ENCODE measurements at places on chromosomes 2 and 18. TPM values are rescaled to one million over a fixed set of nuclear protein-coding genes. Genes with fewer than 3 reads are reported as not detected.

GRCh38 chr2:162731917-162732804 lies 106.4 kb downstream of the KCNH7 start:
- no peak for DNase-seq

- no peak for DNase-seq
Observed at GRCh38 chr2:219513787-219514186, 495 bp upstream of the ASIC4 start.

GRCh38 chr18:49846361-49846662 lies 33.0 kb upstream of the ACAA2 start:
- no peak for DNase-seq

- DNase-seq, result no peak
Observed at GRCh38 chr2:101339266-101339880, 30.9 kb upstream of the RNF149 start.

DNA sequence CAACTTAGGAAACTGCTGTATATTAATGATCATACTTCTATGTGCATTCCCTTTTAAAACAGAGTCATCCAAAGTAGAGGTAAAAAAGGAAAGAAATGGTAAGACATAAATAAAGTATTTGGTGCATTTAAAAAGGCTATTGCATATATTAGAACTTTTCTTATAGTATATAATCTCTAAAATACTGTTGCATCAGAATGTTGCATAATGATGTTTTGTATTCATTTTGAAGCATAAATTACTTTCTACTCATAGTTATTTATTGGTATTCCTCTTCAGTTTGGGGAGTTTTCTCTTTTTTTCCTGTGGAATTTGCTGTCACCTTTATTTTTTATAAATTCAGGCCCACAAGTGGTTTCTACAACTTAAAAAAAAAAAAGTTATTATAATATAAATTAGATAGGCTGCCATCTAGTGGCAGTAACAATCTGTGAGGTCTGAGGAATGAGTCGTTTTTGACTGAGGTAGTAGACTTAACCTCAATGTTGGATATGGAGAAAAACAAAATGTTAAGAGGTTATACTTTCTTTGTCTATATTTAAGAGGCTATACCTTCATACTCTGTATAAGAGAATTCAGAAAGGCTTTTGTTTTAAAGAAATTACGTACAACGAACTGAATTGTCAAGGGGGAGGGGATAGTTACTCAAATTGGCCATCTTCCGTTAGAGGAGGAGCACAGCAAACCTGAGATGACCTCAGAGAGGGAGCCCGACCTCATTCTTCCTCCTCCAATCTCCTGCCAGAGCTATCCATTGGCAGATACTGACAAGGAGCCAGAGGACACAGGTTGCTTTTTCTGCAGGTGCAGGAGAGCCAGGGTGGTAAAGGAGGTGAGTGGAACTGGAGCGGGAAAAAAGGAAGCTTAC lies 23.8 kb downstream of the ANKAR start:
- DNase-seq, result no peak

The SDC1 gene
- 19.9 TPM for polyA plus RNA-seq

Data from AG04450 (cell line).